ENCODE measurements at places on chromosomes 1 and 21. TPM values are rescaled to one million over a fixed set of nuclear protein-coding genes. Genes with fewer than 3 reads are reported as not detected.

DNA sequence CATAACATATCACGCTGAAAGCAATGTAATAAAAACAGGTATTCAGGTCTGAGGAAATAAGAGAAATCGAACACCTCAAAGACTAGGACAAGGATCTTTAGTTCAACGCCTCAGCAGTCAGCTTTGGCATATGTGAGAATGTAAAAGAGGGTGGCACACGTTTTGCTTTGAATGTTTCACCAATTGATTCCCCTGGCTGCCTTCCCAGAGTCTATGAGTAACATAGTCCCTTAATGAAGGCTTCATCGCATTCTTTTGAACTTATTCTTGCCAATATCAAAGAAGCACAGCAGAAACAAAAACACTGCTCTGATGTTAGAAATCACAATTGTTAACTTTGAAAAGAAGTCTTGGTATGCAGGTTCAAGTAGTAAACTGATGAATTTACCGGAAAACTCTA, 764.8 kb downstream of the ADGRL2 start:
- peak; percentile 84 for DNase-seq

- no peak for DNase-seq
Observed at GRCh38 chr1:10525208-10525607, 50.5 kb downstream of the PEX14 start.

GRCh38 chr1:59333626-59334277, 36.9 kb downstream of the FGGY start:
- DNase-seq, result no peak

The ASTN1 gene
- 4.1 TPM for total RNA-seq

GRCh38 chr1:61090546-61091202, 8.3 kb downstream of the NFIA start:
- DNase-seq, result no peak

DNA sequence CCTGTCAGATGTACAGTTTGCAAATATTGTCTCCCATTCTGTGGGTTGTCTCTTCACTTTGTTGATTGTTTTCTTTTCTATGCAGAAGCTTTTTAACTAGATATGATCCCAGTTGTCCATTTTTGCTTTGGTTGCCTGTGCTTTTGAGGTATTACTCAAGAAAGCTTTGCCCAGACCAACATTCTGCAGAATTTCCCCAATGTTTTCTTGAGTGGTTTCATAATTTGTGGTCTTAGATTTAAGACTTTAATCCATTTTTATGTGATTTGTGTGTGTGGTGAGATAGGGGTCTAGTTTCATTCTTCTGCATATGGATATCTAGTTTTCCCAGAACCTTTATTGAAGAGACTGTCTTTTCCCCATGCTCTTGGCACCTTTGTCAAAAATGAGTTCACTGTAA, 116.9 kb downstream of the DUSP10 start:
- DNase-seq, result no peak

The MSH4 gene
- total RNA-seq, result not detected

- no peak for DNase-seq
Observed at GRCh38 chr1:48767975-48768510, 8.6 kb downstream of the BEND5 start.

DNA sequence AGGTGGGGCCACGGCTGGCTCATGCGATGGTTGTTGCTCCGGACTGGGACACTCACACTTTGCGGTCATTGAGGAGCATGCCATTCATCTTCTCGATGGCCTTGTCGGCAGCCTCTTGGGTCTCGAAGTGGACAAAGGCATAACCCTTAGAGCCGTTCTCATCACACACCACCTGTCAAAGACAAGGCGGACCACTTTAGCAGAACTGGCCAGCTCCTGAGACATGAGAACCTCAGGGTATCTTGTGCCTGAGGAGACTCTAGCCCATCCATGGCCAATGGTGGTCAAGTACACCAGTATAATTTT, 5.5 kb downstream of the PABPC4 start:
- DNase-seq, result no peak

DNA sequence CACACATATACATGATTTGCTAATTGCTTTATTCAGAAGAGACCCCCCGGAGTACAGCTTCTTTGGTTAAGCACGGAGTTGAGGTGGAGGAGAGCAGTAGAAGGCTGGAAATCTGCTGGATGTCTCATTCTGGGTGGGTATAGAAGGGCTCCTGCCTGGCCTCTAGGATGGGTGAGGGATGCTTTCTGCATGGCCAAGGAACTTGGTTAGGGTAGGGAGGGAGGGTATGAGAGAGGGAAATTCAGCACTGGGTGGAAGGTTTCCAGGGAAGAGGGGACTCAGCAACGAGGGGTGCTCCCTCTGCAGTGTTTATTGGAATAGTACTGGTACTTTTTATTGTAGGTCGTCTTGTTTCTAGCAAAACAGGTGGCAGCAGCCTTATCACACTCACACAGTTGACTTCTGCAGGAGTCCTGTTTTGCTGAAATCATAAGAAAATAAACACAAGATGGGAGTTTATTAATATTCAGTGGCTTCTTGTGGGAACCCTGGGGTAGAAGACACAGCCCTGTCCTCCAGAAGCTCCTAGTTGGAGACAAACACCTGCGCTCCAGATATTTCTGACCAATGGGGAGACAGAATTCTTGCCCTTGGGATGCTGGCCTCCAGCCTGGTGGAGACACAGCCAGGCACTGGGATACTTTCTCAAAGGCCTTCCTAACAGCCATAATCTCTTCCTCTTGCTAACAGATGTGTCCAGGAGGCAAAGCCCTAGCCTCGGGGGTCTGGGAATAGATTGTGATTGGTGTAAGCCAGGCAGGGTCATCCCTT, 3.8 kb downstream of the PLA2G2A start:
- no peak for DNase-seq

DNA sequence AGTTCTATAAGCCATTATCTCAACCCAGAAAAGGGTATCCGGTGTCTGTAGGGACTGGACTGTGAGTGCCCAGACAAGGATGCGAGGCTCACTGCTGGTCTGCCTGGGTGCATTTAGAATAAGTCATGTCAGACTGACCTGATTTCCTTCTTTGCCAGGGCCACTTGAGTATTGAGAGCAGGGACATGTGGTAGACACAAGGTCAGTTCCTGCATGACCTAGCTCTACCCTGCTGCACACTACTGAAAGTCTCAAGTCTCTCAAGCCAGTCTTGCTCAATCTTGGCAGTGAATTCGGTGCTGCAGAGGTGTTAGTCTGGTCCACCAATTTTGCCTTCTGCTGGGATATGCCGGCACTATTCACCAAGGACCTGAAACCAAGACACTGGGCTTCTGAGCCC, 180.1 kb downstream of the C1orf94 start:
- no peak for DNase-seq

DNA sequence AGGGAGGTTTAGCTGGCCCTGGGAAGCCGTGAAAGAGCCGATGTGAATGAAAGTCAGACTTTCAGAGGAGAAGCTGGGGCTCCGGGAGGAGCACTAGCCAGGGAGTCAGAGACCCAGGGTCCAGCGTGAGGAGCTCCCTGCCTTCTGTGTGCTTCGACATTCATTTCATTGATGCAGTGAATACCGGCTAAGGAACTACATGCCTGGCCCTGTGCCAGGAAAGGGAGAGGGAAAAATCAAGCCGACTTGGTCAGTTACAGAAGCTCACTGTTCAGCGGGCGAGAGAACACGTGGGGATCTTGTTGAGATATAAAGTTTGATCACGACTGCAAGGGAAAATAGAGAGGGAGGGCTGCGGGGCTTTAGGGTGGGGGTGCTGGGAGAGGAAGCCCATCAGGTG, 76.7 kb upstream of the RUNX3 start:
- DNase-seq, result no peak

DNA sequence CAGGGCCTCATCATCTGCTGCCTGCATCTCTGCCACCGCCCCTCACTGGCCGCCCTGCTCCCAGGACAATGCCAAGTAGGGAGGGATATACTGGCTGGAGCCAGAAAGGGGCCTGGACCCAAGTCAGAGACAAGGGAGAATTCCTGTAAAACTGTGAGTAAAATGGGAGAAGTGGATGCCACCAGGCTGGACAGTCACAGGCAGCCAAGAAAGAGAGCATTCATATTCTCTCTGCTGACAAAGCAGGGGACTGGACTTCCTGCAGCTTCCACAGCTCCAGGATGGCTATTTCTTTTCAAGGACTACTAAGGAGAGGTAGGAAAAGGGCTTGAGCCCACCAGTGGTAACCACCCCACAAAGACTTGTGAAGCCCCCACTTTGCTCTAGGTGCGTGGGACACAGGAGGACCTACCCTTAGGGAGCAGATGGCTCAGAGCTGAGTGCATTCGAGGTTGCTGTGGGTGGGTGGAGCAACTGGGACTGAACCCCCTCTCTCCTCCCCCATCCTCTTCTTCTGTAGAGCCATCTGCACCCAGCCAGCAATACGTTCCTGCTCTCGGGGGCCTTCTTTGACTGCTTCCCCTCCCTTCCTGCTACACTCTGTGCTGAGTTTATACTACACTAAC, 57.5 kb downstream of the GLIS1 start:
- no peak for DNase-seq

- DNase-seq, result no peak
Observed at GRCh38 chr1:17874710-17875109, 119.6 kb downstream of the ACTL8 start.

DNA sequence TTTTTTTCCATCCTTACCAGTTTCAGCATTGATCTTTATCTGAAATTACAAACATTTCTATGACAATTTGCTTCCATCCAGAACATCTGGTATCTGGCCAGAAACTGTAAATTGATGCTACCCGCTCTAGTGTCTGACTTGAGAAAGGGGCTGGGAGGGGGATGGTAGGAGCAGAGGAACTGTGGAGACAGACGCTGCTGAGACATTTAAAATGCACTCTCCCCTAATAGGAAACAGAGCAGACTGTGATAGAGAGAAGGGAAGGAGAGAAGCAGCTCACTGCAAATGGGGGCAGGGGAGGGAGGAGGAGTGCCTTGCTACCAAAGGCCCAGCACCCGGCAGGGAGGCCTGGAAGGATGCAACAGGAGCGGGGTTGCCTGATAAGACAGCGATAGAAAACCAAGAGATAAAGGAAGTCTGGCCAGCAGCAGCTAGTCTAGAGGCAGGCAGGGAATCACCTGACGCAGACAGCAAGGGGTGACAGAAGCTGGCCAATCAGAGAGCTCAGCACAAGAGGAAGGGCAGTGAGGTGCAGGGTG, 195.5 kb upstream of the NFIA start:
- no peak for DNase-seq

The PROK1 gene
- total RNA-seq, result not detected

The TMEM125 gene
- total RNA-seq, result not detected

The KCNJ9 gene
- not detected for total RNA-seq

The GBP6 gene
- total RNA-seq, result not detected

GRCh38 chr1:170599033-170599432, 64.9 kb upstream of the PRRX1 start:
- no peak for DNase-seq

The HES3 gene
- not detected for total RNA-seq

The OR2G6 gene
- total RNA-seq, result not detected

GRCh38 chr1:208374391-208374941, 130.3 kb upstream of the PLXNA2 start:
- DNase-seq, result no peak

The MTARC1 gene
- 5.2 TPM for total RNA-seq

The KLHDC8A gene
- total RNA-seq, result not detected

The RHCE gene
- total RNA-seq, result not detected

DNA sequence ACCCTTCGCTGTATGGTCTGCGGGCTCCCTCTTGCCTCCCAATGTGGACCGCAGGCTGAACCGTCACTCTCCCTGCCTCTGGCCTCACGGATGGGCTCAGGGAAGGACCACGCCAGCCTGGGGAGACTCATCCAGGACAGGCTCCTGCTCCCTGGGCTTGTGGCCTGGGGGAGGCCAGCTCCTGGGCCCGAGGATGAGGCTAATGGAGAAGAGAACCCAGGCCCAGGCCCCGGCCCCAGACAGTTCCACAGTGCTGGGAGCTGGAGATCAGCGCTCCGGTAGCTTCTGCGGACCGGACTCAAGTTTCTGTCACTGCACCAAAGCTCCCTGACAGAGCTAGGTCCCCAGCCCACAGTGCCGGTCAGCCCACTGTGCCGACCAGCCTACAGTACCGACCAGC, 13.4 kb upstream of the PLEKHG5 start:
- no peak for DNase-seq

The SAMSN1 gene
- not detected for total RNA-seq

The KIF1B gene
- 8.0 TPM for total RNA-seq

DNA sequence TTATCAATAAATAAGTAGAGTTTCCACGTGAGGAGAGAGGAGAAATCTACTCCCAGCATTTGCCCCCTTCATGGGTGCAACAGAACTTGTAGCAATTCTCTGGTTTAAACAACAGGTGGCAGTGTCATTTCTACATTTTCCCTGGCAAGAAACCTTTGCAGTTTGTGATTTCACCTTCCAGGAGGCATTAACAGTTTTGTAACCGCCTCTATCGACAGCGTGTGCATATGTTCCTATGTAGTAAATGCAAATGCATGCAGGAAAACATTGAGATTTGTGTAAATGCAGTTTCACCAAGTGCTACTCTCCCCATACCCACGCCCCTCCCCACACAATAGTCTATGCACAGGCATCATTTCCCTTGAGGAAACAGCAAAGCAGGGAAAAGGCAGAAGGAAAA, 494.7 kb downstream of the SMYD3 start:
- no peak for DNase-seq

The TCP10L gene
- not detected for total RNA-seq

The KRTAP7-1 gene
- not detected for total RNA-seq

The ANKRD45 gene
- total RNA-seq, result 0.91 TPM

DNA sequence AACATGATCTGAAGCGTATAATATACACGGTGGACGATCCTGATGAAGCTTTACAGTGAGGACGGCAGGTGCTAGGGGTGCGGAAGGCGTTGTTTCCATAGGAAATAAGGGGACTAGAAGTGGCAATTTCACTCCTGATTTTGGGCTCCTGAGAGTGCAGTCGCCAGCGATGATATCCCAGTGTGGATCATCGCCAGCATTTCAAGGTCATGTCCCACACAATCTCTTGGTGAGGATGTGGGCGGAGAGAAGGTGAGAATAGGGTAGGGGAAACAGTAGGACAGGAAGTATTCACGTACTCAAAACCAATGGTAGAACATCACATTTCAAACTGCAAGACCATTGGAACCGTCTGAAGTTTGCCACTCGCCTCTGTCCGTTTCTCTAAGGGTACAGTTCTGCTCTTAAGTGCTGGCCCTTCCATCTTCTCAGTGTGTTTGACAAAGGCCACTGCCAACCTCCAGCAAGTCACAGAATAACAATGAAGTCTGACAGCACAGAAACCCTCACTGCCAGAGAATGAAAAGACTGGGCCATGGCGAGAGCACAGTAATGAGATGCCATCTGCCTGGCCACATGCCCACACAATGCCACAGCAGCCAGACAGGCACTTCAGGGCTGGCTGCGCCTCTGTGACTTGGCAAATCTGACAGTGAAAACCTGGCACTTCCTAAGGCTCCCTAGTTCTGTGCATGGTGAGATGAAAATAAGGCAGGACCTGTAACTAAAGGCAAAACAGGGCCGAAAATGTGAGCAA, 27.9 kb downstream of the PCSK9 start:
- no peak for DNase-seq

- DNase-seq, result no peak
Observed at GRCh38 chr1:166988974-166989515, at the start of gene MAEL. MAEL (plus strand) TSS chr1:166989280; CDS start chr1:166989353, 73 bp downstream.

GRCh38 chr21:21182401-21183010, 184.3 kb downstream of the NCAM2 start:
- DNase-seq, result no peak

The C1orf87 gene
- not detected for total RNA-seq

GRCh38 chr1:48616710-48617109, 144.7 kb upstream of the SPATA6 start:
- no peak for DNase-seq

The ALG14 gene
- total RNA-seq, result 2.4 TPM
